ENCODE measurements at places on chromosomes 2 and 18. TPM values are rescaled to one million over a fixed set of nuclear protein-coding genes. Genes with fewer than 3 reads are reported as not detected.

CCDC68 gene
- 13.0 TPM for total RNA-seq

DNA sequence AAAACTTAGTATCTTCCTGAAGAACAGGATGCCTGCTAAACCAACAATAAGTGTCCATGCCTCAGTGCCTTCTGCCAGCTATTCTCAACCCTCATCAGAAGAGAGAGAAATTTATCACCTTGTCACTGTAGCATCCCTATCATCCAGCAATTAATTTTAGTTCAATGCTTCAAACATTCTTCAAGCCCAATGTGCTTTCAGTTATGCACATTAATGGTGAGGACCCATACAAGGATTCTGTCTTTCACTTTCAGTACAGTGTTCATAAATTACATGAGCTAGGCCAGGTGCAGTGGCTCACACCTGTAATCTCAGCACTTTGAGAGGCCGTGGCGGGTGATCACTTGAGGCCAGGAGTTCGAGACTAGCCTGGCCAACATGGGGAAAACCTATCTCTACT is 47.0 kb upstream of the MSH6 start:
- no peak for DNase-seq
- no peaks in the 10 kb centered on the region for H3K27me3 ChIP-seq
- no peak overlapping the region for H3K4me3 ChIP-seq
- no peaks in the 10 kb centered on the region for H3K4me1 ChIP-seq
- H3K36me3 ChIP-seq, result no peaks in the 10 kb centered on the region
- H3K27ac ChIP-seq, result no peak overlapping the region

- no peak overlapping the region for H3K27ac ChIP-seq
- no peaks in the 10 kb centered on the region for H3K4me1 ChIP-seq
- H3K27me3 ChIP-seq, result no peaks in the 10 kb centered on the region
- no peaks in the 10 kb centered on the region for H3K36me3 ChIP-seq
- H3K4me3 ChIP-seq, result no peak overlapping the region
Measured at GRCh38 chr2:211067029-211067428, 510.6 kb downstream of the CPS1 start.

CTNNA2 gene
- not detected for total RNA-seq

GRCh38 chr2:138713069-138713496 is 67.1 kb downstream of the NXPH2 start:
- H3K4me3 ChIP-seq, result no peak overlapping the region
- no peaks in the 10 kb centered on the region for H3K27me3 ChIP-seq
- no peaks in the 10 kb centered on the region for H3K36me3 ChIP-seq
- H3K4me1 ChIP-seq, result no peaks in the 10 kb centered on the region

DNA sequence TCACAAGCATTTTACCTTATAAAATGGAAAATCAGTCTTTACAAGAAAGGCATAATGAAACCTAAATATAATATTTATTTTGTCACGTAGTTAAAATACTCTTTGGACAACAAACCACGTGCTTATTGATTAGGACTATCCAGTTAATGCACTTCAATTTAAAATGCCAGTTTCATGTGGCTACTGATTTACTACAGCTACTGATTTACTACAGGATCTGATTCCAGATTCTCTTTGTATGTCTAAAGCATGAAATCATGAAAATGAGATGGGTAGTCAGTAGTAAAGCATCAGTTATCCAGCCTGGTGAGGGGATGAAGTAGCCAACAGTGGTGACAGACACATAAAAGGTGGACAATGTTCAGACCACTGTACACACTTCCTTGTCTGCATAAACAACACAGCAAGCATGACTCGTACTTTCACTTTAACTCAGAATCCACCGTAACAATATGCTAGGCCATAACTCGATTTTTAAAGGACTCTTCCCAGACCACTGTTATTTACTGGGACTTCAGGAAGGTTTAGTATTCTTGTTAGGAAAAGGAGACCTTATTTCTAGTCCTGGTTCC is 24.9 kb downstream of the ACAA2 start:
- no peak for DNase-seq
- H3K27ac ChIP-seq, result no peak overlapping the region
- H3K4me1 ChIP-seq, result no peaks in the 10 kb centered on the region
- H3K36me3 ChIP-seq, result peaks cover 13% of the 10 kb centered on the region

CACNB4 gene
- total RNA-seq, result 7.9 TPM

- no peaks in the 10 kb centered on the region for H3K4me1 ChIP-seq
- no peaks in the 10 kb centered on the region for H3K27me3 ChIP-seq
- no peak for DNase-seq
- no peaks in the 10 kb centered on the region for H3K36me3 ChIP-seq
- H3K4me3 ChIP-seq, result no peak overlapping the region
Measured at GRCh38 chr18:79772865-79773696, 24.7 kb upstream of the KCNG2 start.

- no peaks in the 10 kb centered on the region for H3K27me3 ChIP-seq
- peaks cover 25% of the 10 kb centered on the region for H3K36me3 ChIP-seq
- H3K4me1 ChIP-seq, result no peaks in the 10 kb centered on the region
Measured at GRCh38 chr2:222566229-222566628, 89.7 kb downstream of the FARSB start.

DNA sequence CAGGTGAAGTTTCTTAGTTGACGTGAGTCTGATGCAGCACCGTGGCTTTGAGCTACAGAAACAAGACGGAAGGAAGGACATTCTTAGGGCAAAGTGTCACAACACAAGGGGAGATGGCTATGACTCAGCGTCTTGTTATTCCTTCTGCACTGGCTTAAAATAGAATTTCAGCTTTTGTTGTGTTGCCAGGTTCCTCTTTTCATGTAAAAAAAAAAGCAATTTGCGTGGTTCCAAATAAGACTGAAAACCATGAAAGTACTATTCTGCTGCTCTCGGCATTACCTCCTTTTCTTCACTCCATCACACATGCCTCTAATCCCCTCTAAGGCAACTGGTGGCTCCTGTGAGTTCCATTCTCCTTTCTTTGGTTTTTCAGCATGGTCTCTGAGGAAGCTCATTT is 150.1 kb downstream of the ANTXR1 start:
- H3K4me1 ChIP-seq, result peaks cover 42% of the 10 kb centered on the region
- peak; percentile 55 for DNase-seq
- no peak overlapping the region for H3K4me3 ChIP-seq

AFF3 gene
- 85.8 TPM for total RNA-seq

VAMP5 gene
- total RNA-seq, result 20.5 TPM

DNA sequence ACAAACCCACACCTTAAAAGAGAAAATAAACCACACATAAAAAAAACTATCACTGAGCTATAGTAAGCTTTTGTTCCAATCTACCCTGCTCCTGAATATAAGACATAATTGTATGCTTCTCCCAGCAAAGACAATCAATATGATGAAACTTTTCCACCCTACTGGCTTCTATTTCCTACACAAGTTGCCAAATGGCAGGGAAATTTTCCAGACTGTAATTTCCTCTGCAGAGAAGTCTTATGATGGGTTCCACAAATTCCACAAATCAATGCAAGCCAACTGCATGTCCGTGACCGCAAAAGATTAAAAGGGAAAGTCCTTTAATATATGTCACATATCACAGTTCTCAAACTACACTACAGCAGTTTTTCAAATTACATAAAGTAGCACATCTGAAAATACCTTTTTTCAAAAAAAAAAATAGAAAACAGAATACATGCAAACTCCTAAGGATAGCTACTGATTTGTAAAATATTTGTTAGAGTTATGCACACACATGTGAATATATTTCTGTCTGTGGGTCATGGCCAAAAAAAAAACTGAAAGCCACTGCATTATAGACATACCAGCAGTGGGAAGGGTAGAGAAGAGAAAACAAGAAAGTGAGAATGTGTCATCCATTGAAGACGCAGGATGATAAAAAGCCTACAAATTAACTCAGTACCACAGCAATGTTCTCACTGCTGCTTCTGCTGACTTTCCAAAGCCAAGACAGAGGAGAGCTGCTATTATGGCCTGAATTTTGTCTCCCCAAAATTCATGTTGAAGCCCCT is 61.4 kb downstream of the RPL31 start:
- H3K36me3 ChIP-seq, result no peaks in the 10 kb centered on the region
- H3K27me3 ChIP-seq, result no peaks in the 10 kb centered on the region
- H3K4me1 ChIP-seq, result peaks cover 4% of the 10 kb centered on the region
- no peak for DNase-seq
- no peak overlapping the region for H3K27ac ChIP-seq

- H3K4me1 ChIP-seq, result peaks cover 4% of the 10 kb centered on the region
- H3K36me3 ChIP-seq, result peaks cover 6% of the 10 kb centered on the region
- H3K4me3 ChIP-seq, result no peak overlapping the region
- no peak overlapping the region for H3K27ac ChIP-seq
- no peaks in the 10 kb centered on the region for H3K27me3 ChIP-seq
Measured at GRCh38 chr2:127044977-127045661, 61.8 kb downstream of the BIN1 start.

DNA sequence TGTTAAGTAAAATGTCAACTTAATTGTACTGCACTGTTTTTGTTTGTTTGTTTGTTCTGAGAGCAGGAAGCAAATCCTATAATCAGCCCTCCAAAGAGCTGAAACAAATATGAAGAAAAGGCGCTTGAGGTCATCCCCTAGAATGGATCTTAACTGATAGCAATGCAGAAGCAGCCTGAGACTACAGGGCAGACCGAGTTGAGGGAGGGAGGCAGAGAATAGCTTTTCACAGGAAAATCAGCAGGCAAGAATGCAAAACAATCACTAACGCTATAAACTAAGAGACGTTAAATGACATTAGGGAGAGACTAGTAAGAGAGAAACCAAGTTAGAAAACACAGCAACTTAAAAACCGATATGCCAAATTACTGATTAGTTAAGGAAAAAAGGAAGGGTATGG is 37.2 kb downstream of the GALNT1 start:
- DNase-seq, result no peak
- no peaks in the 10 kb centered on the region for H3K36me3 ChIP-seq
- no peaks in the 10 kb centered on the region for H3K27me3 ChIP-seq
- H3K4me1 ChIP-seq, result peaks cover 27% of the 10 kb centered on the region

DNA sequence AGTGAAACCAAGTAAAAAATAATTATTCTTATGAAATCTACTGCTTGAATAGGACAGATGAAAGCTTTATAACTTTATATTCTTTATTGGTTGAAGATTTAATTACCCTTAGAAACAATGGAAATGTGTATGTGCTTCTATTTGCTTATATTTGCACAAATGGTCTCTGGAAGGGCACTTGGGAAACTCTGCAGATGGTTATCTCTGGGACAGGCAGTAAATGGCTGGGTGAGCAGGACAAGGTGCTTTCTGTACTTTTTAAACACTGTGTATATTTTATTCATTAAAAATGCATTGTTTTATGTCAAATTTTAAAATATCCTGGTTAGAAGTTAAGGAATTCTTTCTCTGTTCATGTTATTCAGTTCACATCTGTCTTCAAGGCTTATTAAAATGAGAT is 131.1 kb downstream of the LRRTM4 start:
- DNase-seq, result no peak
- no peaks in the 10 kb centered on the region for H3K36me3 ChIP-seq

- DNase-seq, result no peak
- H3K36me3 ChIP-seq, result no peaks in the 10 kb centered on the region
- H3K4me3 ChIP-seq, result no peak overlapping the region
- no peak overlapping the region for H3K27ac ChIP-seq
- no peaks in the 10 kb centered on the region for H3K27me3 ChIP-seq
Measured at GRCh38 chr2:228956701-228957474, 314.2 kb downstream of the PID1 start.

RBKS gene
- 3.3 TPM for total RNA-seq

OBSL1 gene
- 303 TPM for total RNA-seq

DNA sequence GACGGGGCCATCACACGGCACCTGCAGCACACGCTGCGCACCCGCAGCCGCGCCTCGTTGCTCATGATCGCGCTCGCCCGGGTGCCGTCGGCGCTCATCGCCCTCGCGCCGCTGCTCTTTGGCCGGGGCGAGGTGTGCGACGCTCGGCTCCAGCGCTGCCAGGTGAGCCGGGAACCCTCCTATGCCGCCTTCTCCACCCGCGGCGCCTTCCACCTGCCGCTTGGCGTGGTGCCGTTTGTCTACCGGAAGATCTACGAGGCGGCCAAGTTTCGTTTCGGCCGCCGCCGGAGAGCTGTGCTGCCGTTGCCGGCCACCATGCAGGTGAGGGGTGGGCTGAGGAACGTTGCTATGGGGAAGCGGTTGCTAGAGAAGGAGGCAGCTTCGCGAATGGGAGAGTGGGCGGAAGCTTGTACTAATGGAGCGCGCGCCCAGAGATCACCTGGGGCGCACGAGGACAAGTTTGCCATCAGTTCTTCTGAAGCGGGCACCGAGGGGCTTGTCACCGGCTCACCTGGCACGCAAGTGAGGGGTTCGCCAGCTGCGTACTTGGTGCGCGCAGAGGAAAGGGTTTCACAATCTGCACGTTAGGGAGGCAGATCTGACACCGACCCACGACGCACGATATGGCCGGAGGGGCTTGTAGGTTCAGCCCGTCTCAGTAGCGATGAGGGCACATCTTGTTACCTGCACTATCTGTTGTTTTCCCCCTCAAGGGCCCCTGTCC is 45.6 kb downstream of the DDX18 start:
- no peak for DNase-seq
- H3K36me3 ChIP-seq, result no peaks in the 10 kb centered on the region
- no peaks in the 10 kb centered on the region for H3K4me1 ChIP-seq
- no peaks in the 10 kb centered on the region for H3K27me3 ChIP-seq

TLX2 gene
- not detected for total RNA-seq

- H3K4me1 ChIP-seq, result no peaks in the 10 kb centered on the region
- no peaks in the 10 kb centered on the region for H3K36me3 ChIP-seq
- no peak overlapping the region for H3K27ac ChIP-seq
- H3K4me3 ChIP-seq, result no peak overlapping the region
- H3K27me3 ChIP-seq, result no peaks in the 10 kb centered on the region
Measured at GRCh38 chr2:31013301-31013700, 124.9 kb downstream of the GALNT14 start.

DNA sequence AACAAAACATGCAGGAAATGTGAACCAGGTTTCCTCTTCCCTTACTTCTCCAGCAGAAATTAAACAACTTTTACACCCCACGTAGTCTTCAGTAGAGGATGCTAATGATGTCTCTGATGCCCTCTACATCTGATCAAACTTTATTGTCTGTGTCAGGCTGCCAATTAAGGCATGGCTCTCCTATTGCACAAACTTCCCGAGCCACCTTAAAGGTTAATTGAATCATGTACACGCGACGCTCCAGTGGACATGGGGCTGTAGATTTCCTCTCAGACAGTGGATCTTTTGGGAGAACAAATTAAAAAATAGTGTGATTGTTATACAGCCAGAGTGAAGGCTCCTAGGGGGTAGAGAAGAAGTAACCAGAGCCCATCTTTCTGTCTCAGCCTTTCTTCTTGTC is 301.6 kb downstream of the SMAD2 start:
- H3K36me3 ChIP-seq, result no peaks in the 10 kb centered on the region
- no peak for DNase-seq

All from upper lobe of left lung (tissue), 6 donors.